ENCODE measurements at places on chromosomes 13 and 19. TPM values are rescaled to one million over a fixed set of nuclear protein-coding genes. Genes with fewer than 3 reads are reported as not detected.
A peak's percentile ranks its signal among the peaks of the same experiment; 100 is the strongest.

The NCAN gene
- total RNA-seq: not detected

- H3K4me3 ChIP-seq: peak overlapping the region; percentile 86
- H3K27me3 ChIP-seq: no peaks in the 10 kb centered on the region
- H3K36me3 ChIP-seq: no peaks in the 10 kb centered on the region
- H3K27ac ChIP-seq: peak overlapping the region; percentile 82
- peaks cover 20% of the 10 kb centered on the region for H3K4me1 ChIP-seq
Measured at GRCh38 chr19:58575183-58576041, 2.3 kb upstream of the MZF1 start.

- H3K27me3 ChIP-seq: no peaks in the 10 kb centered on the region
- no peak overlapping the region for H3K4me3 ChIP-seq
- H3K36me3 ChIP-seq: no peaks in the 10 kb centered on the region
- H3K27ac ChIP-seq: no peak overlapping the region
- peaks cover 12% of the 10 kb centered on the region for H3K4me1 ChIP-seq
Measured at GRCh38 chr19:15445227-15445605, 4.5 kb downstream of the WIZ start.

The RCBTB2 gene
- 3.0 TPM for total RNA-seq

- peak; percentile 75 for DNase-seq
- H3K4me3 ChIP-seq: no peak overlapping the region
- H3K27me3 ChIP-seq: no peaks in the 10 kb centered on the region
- no peaks in the 10 kb centered on the region for H3K36me3 ChIP-seq
- H3K27ac ChIP-seq: no peak overlapping the region
- no peaks in the 10 kb centered on the region for H3K4me1 ChIP-seq
Measured at GRCh38 chr13:28753208-28753892, 34.6 kb upstream of the SLC46A3 start.

- H3K36me3 ChIP-seq: no peaks in the 10 kb centered on the region
- DNase-seq: no peak
- peaks cover 6% of the 10 kb centered on the region for H3K27me3 ChIP-seq
Measured at GRCh38 chr19:48663667-48664066, 9.2 kb downstream of the NTN5 start.

DNA sequence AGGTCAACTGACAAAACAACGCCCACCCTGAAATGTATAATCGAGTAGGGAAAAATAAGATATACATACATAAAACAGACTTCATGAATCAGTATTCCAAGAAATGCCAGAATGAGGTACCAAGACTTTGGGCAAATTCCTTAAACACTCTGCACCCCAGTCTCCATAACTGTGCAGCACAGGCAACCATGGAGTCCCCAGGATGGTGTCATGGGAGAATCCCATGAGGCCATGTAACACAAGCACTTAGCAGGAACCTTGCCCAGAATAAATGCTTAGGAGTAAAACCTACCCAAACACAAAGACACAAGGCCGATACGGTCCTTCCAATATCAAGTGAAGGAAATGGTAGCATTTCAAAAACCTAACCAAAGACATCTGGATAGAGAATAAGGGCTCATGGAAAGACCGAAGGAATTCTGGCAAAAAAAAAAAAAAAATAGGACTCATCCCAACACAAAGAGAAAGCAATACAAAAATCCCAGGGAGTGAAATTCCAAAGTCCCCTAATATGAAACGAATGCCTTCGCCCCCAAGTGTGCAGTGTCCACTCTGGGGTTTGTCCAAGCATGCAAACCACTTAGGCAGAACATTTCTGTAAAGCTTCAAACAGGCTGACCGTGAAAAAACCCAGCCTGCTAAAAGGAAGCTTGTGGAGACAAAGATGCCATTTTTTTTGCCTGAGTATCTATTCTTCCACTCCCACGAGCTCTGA, 11.1 kb downstream of the ZC3H4 start:
- no peaks in the 10 kb centered on the region for H3K27me3 ChIP-seq
- H3K27ac ChIP-seq: peak overlapping the region; percentile 27
- H3K4me1 ChIP-seq: peaks cover 83% of the 10 kb centered on the region
- H3K4me3 ChIP-seq: no peak overlapping the region
- no peak for DNase-seq

The TPTE2 gene
- total RNA-seq: not detected

GRCh38 chr13:69109891-69110525, 997.6 kb upstream of the ATXN8OS start:
- no peaks in the 10 kb centered on the region for H3K36me3 ChIP-seq
- no peak overlapping the region for H3K4me3 ChIP-seq
- no peaks in the 10 kb centered on the region for H3K4me1 ChIP-seq

DNA sequence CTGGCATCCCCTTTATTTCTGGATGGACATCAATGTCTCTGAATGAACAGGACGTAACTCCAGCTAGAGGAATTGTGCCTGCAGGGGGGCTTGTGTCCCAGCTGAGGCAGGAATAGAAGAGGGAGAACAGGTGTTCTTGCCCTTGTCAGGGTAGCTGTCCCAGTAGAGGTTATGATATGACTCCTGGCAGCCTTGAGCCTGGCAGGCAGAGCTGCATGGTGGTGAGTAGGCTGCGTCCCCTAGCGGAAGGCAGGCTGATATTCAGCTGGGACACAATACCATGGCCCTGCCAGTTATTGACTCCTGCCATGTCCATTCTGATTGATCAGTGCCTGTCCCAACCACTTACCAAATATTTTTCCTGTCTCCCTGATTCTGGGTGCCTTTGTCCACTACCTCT, 197.2 kb downstream of the RAP2A start:
- H3K27me3 ChIP-seq: no peaks in the 10 kb centered on the region
- DNase-seq: no peak
- H3K4me1 ChIP-seq: no peaks in the 10 kb centered on the region

GRCh38 chr19:46625731-46626130, 842 bp upstream of the PTGIR start:
- no peak overlapping the region for H3K27ac ChIP-seq
- no peak for DNase-seq
- peaks cover 28% of the 10 kb centered on the region for H3K4me1 ChIP-seq
- H3K4me3 ChIP-seq: peak overlapping the region; percentile 20
- H3K27me3 ChIP-seq: peaks cover 4% of the 10 kb centered on the region

DNA sequence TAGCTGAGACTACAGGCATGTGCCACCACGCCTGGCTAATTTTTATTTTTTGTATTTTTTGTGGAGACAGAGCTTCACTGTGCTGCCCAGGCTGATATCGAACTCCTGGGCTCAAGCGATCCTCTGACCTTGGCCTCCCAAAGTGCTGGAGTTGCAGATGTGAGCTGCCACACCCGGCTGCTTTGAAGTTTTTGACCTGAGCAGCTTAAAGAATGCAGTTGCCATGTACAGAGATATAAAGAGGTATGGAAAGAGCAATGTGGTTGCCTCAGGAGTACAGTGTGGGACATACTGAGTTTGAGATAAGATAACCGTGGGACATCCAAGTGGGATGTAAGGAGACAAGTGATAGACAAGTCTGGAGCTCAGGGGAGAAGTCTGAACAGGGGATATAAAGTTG, 82.7 kb upstream of the LSM14A start:
- H3K4me1 ChIP-seq: peaks cover 7% of the 10 kb centered on the region
- H3K36me3 ChIP-seq: no peaks in the 10 kb centered on the region
- no peak for DNase-seq
- no peak overlapping the region for H3K27ac ChIP-seq
- H3K4me3 ChIP-seq: no peak overlapping the region
- peaks cover 20% of the 10 kb centered on the region for H3K27me3 ChIP-seq

- no peaks in the 10 kb centered on the region for H3K27me3 ChIP-seq
- no peaks in the 10 kb centered on the region for H3K36me3 ChIP-seq
- DNase-seq: no peak
- no peak overlapping the region for H3K4me3 ChIP-seq
- H3K4me1 ChIP-seq: no peaks in the 10 kb centered on the region
Measured at GRCh38 chr13:64099994-64100393, 2684.3 kb upstream of the PCDH20 start.

DNA sequence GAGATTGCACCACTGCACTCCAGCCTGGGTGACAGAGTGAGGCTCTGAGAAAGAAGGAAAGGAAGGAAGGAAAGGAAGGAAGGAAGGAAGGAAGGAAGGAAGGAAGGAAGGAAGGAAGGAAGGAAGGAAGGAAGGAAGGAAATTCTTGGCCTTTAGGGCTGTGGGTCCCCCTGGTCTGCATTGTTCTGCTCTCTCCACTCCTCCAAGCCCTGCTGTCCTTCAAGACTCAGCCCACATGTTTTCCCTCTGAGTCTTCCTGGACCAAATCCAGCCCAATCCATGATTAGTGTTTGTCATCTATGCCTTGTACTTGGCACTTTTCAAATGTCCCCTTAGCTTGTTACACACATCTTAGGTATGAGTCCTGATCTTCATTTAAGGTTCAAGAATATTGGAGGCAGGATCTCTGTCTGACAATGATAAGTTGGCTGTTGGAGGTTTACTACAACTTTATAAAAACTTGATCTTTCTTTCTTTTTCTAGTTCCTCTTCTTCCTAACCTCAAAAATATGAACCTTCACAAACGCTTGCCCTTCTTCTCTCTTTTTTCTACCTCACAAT, 48.8 kb upstream of the INTS6 start:
- no peaks in the 10 kb centered on the region for H3K27me3 ChIP-seq
- no peak overlapping the region for H3K27ac ChIP-seq
- no peak overlapping the region for H3K4me3 ChIP-seq
- DNase-seq: no peak
- H3K4me1 ChIP-seq: peaks cover 33% of the 10 kb centered on the region
- no peaks in the 10 kb centered on the region for H3K36me3 ChIP-seq

DNA sequence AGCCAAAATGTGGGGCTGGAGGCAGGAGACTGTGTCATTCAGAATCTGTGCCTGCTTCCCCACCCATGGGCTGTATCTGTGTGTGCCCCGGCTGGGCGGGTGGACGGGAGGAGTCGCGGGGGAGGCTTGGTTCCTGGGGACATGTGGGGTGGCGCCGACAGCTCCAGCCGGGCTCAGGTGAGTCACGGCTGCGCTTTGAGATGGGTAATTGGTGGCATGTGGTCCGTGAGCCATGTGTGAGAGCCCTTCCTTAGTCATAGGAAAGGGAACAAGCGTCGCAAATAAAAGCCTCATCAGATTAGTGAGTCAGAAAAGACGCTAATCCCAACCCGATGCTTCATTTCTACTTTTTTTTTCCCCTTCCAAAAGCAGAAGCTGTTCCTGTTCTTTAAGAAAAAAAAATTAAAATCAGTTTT, 118.6 kb upstream of the ZNF536 start:
- H3K27me3 ChIP-seq: peaks cover 1% of the 10 kb centered on the region
- no peak overlapping the region for H3K27ac ChIP-seq
- H3K36me3 ChIP-seq: no peaks in the 10 kb centered on the region
- no peaks in the 10 kb centered on the region for H3K4me1 ChIP-seq
- no peak for DNase-seq
- no peak overlapping the region for H3K4me3 ChIP-seq

The ZNF415 gene
- 0.29 TPM for total RNA-seq

- H3K4me3 ChIP-seq: no peak overlapping the region
- DNase-seq: no peak
- H3K36me3 ChIP-seq: no peaks in the 10 kb centered on the region
Measured at GRCh38 chr13:91247768-91248167, 99.7 kb upstream of the MIR17HG start.

- H3K4me1 ChIP-seq: peaks cover 25% of the 10 kb centered on the region
- H3K36me3 ChIP-seq: 0 out of 3 replicates have a peak, but pooled peaks cover 14% of the 10 kb centered on the region
- no peaks in the 10 kb centered on the region for H3K27me3 ChIP-seq
- H3K27ac ChIP-seq: no peak overlapping the region
- H3K4me3 ChIP-seq: no peak overlapping the region
Measured at GRCh38 chr19:11194656-11195558, 2.4 kb downstream of the KANK2 start.

DNA sequence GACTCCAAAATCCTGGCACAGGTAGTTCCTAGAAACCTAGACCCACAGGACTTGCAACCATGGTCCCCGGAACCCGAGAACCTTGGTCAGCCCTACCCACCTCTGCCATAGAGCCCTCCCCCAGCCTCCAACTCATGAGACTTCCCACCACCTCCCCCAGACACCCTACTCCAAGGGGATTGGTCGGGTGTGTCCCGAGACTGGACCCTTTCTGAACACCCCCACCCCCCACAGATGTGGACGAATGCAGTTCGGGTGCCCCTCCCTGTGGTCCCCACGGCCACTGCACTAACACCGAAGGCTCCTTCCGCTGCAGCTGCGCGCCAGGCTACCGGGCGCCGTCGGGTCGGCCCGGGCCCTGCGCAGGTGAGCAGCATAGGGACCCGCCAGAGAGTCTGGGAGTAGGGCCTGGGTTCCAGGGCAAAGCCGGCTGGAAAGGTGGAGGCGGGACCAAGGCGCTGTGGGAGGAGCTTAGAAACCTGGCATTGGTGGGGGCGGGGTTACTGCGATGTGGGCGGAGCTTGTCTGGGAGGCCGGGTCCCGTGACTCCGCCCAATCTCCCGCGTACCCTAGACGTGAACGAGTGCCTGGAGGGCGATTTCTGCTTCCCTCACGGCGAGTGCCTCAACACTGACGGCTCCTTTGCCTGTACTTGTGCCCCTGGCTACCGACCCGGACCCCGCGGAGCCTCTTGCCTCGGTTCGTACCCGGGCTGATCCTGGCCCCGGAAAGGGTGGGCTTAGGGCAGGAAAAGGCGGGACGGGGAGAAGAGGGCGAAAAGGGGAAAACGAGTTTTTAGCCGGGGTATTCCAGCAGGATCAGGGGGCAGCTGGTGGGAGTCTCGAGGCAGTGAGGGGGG, 11.9 kb downstream of the LTBP4 start:
- peaks cover 38% of the 10 kb centered on the region for H3K4me1 ChIP-seq
- H3K27ac ChIP-seq: no peak overlapping the region
- H3K36me3 ChIP-seq: no peaks in the 10 kb centered on the region
- peak overlapping the region; percentile 70 for H3K4me3 ChIP-seq
- peaks cover 2% of the 10 kb centered on the region for H3K27me3 ChIP-seq
- no peak for DNase-seq

The ACER1 gene
- total RNA-seq: not detected

DNA sequence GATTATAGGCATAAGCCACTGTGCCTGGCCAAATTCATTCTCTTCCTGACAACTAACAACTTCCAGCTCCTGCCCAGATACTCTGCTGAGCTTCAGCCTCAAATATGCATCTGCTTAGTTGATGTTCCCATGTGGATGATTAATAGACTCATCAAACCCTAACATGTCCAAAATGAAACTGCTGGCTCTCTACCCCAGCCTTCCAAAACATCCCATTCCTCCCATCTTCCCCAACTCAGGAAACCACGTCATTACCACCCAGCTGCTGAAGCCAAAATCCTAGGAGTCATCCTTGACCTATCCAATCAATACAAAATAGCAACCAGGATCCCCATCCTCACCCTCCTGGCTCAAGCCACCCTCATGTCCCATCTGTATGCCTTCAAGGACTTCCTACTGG, 20.9 kb downstream of the POU2F2 start:
- DNase-seq: no peak
- H3K4me1 ChIP-seq: no peaks in the 10 kb centered on the region
- no peak overlapping the region for H3K4me3 ChIP-seq
- peaks cover 3% of the 10 kb centered on the region for H3K27me3 ChIP-seq
- no peak overlapping the region for H3K27ac ChIP-seq

The HMG20B gene
- total RNA-seq: 29.2 TPM

- H3K4me3 ChIP-seq: peak overlapping the region; percentile 100
- no peak for DNase-seq
- peaks cover 53% of the 10 kb centered on the region for H3K4me1 ChIP-seq
Measured at GRCh38 chr19:45507872-45508416, 665 bp downstream of the VASP start.

The CGB8 gene
- total RNA-seq: not detected

GRCh38 chr13:37492075-37492474, 106.5 kb downstream of the POSTN start:
- H3K4me3 ChIP-seq: no peak overlapping the region
- no peak overlapping the region for H3K27ac ChIP-seq
- no peaks in the 10 kb centered on the region for H3K4me1 ChIP-seq
- no peaks in the 10 kb centered on the region for H3K36me3 ChIP-seq

The EXOC3L2 gene
- not detected for total RNA-seq

The TMC4 gene
- 0.24 TPM for total RNA-seq

- no peaks in the 10 kb centered on the region for H3K36me3 ChIP-seq
- H3K27me3 ChIP-seq: no peaks in the 10 kb centered on the region
- H3K27ac ChIP-seq: no peak overlapping the region
- H3K4me1 ChIP-seq: no peaks in the 10 kb centered on the region
- H3K4me3 ChIP-seq: no peak overlapping the region
- DNase-seq: no peak
Measured at GRCh38 chr13:99724633-99725517, 223.6 kb downstream of the TM9SF2 start.
